ENCODE measurements at places on chromosomes 3 and 15.

- no peak for DNase-seq
These were observed 57.1 kb downstream of the EPHB1 start for GRCh38 chr3:134852132-134852531.

GRCh38 chr3:170204509-170204908 is 17.7 kb upstream of the PRKCI start:
- no peak for DNase-seq

- no peak for DNase-seq
These were observed 31.3 kb downstream of the SHQ1 start for GRCh38 chr3:72816862-72817355.

DNA sequence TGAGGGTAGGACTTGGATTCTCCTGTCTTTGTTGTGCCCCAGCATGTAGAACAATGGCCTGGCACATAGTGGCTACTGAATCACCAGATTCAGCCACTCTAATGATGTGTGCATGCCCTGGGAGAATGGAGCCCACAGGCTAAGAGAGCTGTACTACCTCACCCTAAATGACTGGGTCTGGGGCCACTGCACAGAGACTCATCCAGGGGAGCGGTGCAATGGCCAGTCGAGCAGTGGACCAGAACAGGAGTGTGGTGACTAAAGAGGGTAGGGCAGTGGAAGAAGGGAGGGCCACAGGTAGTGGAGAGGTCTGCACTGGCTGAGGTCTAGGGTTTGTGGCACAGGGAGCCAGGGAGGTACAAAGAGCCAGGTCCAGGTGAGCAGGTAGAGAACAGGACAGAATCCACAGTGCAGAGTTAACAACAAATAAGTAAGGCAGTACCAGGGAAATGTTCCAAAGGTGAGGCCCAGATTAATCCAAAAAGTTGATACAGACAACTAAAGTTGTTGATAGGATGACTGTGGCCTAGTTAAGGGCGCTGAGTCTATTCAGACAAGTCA is 142.7 kb upstream of the ATP11B start:
- no peak for DNase-seq

DNA sequence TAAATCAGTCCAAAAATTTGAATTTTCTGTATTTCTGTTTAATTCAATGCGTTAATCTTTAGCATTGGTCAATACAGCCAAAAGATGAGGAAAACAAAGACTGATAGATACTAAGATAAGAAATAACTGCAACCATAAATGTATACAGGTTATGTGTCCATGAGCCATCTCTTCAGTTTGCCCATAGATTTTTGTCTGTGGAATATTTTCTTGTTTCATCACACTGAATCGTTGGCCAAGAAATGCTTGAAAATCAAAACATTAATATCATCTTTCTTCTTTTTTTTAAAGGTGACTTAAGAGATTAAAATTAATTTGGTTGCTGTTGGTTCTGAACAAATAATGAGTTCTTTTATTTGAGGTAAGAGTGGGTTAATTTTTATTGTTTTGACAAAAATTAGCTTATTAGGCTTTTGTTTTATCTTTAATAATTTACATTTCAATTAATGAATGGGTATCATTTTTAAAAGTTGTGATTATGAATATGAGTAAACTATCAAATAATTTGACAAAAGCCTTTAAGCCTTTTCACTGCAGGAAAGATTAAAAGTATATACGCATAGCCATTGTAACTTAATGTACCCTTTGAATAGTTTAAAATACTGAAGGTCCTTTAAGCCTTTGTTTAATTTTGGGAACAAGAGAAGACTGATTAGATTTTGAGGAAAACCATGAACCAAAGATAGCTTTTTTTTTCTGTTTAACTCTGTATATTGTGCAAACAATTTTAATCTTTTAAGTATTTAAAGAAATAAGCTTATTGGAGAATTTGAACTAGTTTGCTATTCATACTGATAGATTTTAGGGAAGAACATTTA is 14.7 kb upstream of the CHD2 start:
- no peak for DNase-seq

GRCh38 chr15:85037641-85038040 is 56.0 kb downstream of the PDE8A start:
- DNase-seq: no peak

DNA sequence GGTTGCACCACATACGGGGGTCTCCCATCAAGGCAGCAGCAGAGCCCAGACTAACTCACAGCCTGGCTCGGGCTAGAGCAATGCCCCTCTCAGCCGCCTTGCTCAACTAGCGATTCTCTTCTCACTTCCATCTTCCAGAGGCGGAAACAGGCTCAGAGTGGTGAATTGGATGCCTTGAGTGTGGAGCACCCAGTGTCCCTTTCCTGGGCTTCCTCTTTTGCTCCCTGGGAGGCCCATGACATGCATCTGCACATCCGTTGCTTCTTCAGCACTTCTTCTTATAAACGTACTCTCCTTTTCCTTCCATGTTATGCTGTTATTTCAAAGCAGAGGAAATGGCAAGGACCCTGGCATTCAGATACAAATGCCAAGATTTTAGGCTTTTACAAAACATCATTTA is 2.1 kb upstream of the IQSEC1 start:
- no peak for DNase-seq

DNA sequence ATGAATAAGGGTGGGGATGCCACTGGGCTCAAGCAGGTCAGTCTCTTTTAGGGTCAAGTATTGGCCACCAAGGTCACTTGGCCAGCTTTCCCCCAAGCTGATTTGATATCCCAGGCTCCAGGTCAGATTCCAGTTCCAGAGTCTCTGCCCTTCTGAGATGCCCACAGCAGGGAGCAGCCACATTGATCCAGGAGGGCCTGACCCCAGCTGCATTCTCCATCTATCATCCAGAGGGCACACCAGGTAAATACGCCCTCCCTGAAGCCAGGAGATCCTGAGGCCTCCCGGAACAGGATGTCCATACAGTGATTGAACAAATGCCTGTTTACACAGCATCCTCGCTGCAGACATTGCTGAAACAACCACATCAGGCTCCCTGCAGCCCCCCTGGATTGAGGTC is 264.6 kb upstream of the TLE3 start:
- no peak for DNase-seq

- DNase-seq: no peak
These were observed 273.9 kb downstream of the TIGIT start for GRCh38 chr3:114567771-114568170.

- DNase-seq: no peak
These were observed 253.0 kb upstream of the NSMCE3 start for GRCh38 chr15:29522373-29523276.

- DNase-seq: no peak
These were observed 28.6 kb downstream of the STARD9 start for GRCh38 chr15:42603978-42604377.

GRCh38 chr3:113255854-113256615 is 44.7 kb downstream of the BOC start:
- no peak for DNase-seq

All from foreskin fibroblast (primary cell).